D721Med (cell line): ENCODE measurements at places on chromosomes 4 and X.

DNA sequence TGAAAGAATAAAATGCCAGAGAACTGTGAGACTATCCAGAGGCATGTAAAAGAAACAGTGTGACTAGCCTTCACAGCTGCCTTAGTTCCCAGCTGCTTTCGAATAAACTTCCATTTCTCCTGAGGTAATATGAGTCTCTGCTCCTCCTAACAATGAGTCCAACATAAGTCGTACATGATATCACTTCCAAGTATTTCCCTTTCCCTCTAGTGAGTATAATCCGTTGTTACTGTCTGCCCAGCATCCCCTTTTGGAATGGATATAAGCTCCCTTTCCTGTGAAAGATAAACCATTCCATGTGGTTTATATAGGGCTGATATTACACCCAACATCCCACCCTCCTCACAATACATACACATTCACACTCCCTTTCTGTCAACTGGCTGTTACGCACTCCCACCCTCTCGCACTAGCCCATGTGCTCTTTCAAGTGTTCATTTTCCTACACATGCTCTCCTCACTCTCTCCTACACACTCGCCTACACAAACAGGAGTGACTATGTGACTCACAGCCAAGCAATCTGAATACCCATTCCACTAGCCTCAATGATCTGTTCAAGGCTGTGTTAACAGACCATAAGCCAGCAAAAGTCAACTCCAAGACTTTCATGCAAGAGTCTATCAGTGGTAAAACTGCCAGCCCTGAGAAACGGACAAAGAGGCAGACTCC is 5.0 kb downstream of the NAF1 start:
- no peak for DNase-seq

DNA sequence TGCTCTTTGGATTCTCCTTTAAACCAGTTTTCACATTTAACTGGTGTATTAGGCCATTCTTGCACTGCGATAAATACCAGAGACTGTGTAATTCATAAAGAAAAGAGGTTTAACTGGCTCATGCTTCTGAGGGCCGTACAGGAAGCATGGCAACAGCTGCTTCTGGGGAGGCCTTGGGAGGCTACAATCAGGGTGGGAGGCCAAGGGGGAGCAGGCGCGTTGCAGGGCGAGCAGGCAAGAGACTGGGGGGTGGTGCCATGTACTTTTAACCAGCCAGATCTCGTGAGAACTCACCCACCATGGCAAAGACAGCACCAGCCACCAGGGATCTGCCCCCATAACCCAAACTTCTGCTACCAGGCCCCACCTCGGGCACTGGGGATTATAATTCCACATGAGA is 38.1 kb downstream of the RNF212 start:
- DNase-seq: no peak

DNA sequence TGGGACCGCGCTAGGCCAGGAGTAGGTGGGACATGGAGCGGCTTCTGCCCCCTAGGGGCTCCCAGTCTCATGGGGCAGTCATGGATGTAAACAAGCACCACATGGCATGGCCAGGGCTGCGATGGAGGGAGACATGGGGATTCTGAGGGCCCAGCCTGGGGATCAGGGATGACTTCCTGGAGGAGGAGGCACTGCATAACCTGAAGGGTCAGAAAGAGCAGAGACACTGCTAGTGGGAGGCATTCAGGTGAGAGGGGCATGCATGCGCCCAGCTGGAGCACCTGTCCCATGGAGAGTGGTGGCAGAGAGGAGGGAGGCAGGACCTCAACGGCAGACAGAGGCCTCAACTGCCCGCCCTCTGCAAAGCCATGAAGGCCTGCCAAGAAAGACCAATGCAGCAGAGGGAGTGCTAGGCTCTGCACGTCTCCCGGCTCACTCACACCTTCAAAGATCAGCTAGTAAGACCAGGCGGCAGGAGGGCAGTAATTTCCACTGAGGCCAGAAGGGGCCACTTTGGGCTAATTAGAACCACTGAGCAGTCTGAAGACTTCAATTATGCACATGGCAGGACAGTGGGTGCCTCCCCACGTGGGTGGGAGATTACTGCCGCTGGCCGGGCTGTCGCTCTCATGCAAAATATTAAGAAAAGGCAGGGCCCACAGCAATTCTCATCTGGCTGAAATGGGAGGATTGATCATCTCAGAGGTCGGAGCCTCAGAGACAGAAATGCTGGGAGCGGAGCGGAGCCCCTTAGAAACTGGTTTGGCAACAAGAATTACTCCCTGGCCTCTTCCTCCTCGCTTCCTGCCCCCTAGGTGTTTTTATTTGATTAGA is 69.6 kb downstream of the PPP2R2C start:
- DNase-seq: no peak

GRCh38 chrX:39144956-39145355 is 343.7 kb downstream of the MID1IP1 start:
- no peak for DNase-seq

DNA sequence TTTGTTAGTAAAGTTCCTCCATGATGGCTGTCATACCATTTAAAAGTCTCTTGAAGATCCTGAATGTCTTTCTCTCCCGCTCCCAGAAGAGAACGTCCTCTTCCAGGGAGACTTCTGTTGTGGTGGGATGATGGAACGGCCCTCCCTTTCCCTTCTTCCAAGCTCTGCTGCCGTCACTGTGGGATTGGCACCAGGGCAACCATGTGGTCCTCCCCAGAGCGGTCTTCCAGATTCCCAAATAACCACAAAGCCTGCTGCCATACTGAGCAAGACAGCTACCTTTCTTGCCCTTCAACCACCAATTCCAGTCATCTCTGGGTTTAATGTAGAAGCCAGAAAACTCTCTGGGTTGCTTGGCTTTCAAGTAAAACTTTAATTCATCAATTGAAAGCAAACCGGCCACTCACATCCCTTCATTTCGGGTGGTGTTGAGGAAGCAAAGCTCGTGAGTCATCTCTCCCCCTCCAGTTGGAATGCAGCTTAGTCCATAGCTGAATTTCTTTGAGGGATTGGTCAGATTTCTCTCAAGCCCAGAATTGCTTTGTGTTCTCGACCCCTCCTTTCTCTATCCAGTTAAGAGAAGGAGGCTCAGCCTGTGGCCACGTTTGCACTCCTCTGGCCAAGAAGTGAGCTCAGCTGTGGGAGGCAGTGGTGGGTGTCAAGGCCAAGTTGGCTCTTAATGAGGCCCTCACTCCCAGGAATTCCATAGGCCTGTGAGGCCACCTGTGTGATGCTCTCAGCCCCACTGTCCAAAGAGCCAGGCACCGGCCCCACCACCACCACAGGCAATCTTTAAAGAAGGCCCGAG is 36.9 kb downstream of the FHDC1 start:
- no peak for DNase-seq

- DNase-seq: no peak
Measured at GRCh38 chr4:181504924-181505323, 738.3 kb upstream of the TENM3 start.

DNA sequence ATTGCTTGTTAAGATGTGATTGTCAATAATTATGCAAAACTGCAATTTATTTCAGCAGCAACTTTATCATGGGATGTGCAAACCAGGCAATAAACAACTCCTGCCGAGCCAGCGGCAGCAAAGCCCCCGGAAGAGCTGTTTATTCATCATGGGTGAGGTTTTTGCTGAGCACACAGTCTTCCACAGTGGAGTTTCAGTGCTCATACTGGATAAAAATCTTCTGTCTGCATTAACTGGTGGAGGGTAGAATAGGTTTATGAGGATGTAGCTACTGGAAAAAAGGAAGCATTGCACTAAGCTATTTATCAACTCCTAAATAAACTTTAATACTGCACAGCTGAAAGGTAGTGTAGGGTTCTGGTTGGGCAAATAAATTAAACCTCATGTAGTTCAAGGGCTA is 557.4 kb upstream of the FTHL17 start:
- DNase-seq: no peak

DNA sequence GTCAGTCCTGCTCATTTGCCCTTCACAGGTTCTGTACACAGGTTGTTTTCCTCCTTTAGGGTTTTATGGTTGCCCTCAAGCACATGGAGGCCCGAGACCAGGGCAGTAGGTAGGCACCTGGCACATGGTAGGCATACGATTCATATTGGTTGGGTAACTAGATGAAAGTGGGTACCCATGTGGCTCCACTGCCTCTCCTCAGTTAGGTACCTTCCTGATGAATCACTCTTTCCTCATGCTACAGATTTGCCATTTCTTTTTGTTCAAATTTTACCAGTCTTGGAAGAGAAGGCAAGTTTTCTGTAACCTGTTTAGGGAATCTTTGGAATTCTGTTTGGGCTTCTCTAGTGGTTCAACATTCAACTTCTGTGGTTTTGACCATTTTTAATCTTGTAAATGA is 121.3 kb downstream of the FHIP1A start:
- no peak for DNase-seq

DNA sequence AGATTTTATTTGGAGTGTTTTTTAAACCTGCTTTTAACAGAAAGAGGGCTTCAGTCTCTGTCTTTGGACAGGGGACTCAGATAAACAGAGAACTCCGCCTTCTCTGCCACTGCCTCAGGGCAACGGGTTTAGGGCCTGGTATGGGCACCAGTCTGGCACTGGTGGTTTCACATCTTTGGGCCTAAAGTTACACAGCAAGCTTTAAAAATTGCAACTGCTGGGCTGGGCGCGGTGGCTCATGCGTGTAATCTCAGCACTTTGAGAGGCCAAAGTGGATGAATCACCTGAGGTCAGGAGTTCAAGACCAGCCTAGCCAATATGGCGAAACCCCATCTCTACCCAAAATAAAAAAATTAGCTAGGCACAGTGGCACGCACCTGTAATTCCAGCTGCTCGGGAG is 10.3 kb upstream of the NAT8L start:
- DNase-seq: no peak

DNA sequence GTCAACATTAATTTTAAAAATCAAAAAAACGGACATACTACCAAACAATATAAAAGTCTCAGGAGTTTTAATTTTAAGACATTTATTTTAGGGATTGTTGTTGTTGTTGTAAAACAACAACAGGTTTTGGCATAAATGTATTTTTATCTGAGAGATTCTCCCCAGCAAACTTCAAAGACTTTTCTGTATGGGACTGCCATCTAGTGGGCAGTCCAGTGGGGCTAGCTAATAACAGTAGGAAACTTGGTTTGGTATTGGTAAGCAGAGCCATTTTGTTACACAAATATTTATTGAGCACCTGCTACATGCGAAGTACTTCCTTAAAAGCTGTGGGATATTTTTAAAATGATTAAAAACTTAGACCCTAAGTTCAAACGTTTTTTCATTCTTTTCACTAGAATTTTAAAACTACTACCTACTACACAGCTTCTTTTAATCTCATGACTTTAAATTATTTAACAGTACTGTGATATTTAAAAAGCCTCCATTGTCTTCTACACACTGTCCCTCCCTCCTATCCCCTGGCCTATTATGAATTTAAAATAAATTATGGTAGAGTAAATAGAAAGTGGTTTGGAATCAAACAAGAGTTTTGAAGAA is 1028.4 kb upstream of the INTU start:
- DNase-seq: no peak

- DNase-seq: peak; percentile 79
Measured at GRCh38 chrX:49079489-49080428, at the start of gene WDR45. WDR45 (minus strand) TSS chrX:49079887; CDS start chrX:49078095, 1,792 bp downstream.

GRCh38 chr4:146654687-146655520 is 16.2 kb downstream of the POU4F2 start:
- DNase-seq: no peak

GRCh38 chr4:41154814-41155177 is 59.5 kb downstream of the APBB2 start:
- no peak for DNase-seq

GRCh38 chr4:88211473-88212252 is 53.2 kb upstream of the ABCG2 start:
- DNase-seq: no peak

DNA sequence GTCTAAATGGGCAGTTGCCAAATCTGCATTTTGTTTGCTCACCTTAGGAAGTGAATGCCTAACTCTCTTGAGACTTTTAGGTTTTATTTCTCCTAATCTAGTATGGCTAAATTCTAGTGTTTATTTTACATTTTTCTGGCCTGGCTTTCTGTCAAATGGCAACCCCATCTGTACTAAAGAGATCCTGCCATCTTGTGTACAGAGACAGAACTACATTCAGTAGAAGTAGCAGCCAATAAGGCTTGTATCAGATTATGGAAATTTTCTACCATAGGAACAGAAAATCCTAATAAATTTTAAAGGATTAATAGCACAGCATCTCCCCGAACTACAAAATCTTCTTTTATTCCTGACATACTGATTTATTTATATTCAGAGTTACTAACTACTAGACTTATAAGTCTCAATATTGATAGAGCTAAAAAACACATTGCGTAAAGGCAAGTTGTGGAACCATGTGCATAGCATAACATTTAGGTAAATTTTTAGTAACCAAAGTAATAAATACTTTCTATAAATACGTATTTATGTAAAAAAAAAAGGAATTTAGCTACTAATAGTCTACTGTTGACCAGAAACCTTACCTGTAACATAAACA is 45.5 kb downstream of the TMEM144 start:
- no peak for DNase-seq

DNA sequence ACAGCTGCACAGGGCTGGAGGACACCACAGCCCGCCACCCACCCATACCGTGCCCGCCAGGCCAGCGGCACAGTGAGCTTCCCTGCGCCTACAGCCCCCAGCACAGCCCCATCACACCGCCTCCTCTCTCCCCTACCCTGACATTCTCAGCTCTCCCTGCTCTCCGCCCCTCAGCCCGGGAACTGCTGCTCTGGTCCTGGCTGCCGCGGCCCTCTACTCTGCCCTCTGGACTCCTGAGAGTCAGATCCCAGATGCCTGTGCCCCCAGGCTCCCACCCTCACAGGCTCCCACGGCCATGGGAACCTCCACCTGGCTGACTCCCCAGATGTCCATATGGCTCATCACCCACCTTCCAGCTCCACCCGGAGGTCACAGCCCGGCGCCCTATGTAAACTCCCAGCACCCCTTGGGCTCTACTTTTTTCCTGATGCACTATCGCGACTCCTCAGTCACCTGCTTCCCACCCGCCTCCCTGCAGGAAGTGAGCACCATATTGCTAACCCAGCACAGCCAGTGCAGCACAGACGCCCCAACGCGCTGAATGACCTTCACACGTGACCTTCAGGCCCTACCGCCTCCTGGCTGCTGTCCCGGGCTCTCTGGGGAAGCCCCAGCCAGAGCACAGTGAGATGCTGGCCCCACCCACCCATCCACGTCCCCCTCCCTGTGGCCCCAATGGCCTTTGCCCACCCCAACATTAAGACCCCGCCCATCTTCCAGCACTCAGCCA is 23.0 kb downstream of the FAM53A start:
- DNase-seq: no peak

DNA sequence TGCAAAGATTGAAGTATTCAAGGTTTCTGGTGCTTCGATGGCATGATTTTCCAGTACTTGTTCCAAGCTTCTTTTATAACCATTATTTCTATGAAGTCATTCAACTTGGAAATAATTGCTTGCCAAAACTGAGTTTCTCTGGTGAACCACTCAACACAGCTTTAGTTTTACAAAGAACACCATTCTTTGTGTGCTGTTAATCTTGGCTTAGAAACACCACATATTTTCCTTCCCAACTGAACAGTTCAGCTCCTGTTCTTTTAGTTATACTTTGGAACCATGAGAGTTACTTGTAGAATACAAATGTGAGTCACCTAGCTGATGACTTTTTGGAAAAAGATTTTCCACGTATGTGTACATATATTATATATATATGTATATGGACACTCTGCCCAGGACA is 32.7 kb downstream of the TMEM47 start:
- DNase-seq: no peak

- DNase-seq: no peak
Measured at GRCh38 chr4:68859655-68860054, 43.9 kb downstream of the UGT2B10 start.

GRCh38 chr4:38034986-38035882 is 75.0 kb downstream of the PTTG2 start:
- DNase-seq: no peak
